ENCODE measurements at places on chromosomes 13 and 19.

- no peak for DNase-seq
These were observed 302.7 kb downstream of the DNAJC15 start for GRCh38 chr13:43326100-43326499.

GRCh38 chr13:109111141-109111540 is 481.7 kb downstream of the MYO16 start:
- no peak for DNase-seq

DNA sequence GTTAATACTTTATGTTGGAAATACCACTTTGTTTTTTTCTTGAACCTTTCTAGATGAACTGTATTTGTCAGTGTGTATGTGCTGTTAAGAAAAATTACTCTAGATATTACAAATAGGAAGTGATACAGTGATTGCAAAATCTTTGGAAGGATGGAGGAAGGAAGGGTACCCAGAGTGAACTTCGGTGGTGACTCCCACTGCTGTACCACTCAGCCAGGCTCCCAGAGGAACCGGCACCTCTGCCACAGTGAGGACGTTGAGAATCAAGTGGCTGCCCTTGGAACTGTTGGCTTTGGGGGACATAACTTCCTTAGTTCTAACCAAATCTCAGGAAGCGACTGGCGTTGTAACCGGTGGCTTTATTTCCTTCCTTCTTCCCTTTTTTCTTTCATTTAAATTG is 184.7 kb downstream of the PCCA start:
- DNase-seq: no peak

- no peak for DNase-seq
These were observed 10.2 kb downstream of the C19orf12 start for GRCh38 chr19:29704562-29705558.

GRCh38 chr13:46556418-46556779 is 3.4 kb downstream of the LRCH1 start:
- no peak for DNase-seq

- DNase-seq: no peak
These were observed 345.8 kb downstream of the ZNF536 start for GRCh38 chr19:30718014-30718413.

- DNase-seq: no peak
These were observed 6.6 kb upstream of the GIPC1 start for GRCh38 chr19:14502334-14503092.

- DNase-seq: no peak
These were observed 14.2 kb upstream of the PDX1 start for GRCh38 chr13:27905650-27906049.

GRCh38 chr19:40219721-40220276 is 1.6 kb upstream of the TTC9B start:
- DNase-seq: no peak

GRCh38 chr19:6242677-6243076 is 37.1 kb downstream of the MLLT1 start:
- DNase-seq: no peak

DNA sequence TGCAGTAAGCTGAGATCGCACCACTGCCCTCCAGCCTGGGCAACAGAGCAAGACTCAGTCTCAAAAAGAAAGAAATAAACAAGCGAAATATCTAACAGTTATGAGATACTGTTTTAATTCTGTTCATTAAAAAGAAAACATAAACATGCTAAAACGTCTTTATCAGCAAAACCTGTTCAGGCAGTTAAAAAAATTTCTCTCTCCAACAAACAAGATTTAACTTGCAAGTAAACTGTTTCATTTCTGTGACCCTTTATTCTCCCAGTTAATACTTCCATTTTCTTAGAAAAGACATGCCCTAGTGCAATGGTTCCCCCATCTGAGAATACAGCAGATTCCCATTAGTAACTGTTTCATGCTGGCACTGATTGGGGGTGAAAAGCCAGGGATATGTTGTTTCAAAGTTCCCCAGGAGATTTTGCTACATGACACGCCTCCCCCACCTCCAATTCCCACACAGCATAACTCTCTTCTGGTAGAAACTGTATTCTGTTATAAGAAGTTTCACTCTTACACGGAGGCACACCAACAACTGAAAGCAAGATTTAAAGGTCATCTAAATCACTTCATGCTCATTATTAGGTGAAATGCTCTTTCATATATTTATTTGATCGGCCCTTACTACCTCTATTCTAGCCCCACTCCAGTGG is 24.4 kb downstream of the ELF1 start:
- no peak for DNase-seq

- DNase-seq: no peak
These were observed 19.9 kb downstream of the GADD45B start for GRCh38 chr19:2495651-2496316.

DNA sequence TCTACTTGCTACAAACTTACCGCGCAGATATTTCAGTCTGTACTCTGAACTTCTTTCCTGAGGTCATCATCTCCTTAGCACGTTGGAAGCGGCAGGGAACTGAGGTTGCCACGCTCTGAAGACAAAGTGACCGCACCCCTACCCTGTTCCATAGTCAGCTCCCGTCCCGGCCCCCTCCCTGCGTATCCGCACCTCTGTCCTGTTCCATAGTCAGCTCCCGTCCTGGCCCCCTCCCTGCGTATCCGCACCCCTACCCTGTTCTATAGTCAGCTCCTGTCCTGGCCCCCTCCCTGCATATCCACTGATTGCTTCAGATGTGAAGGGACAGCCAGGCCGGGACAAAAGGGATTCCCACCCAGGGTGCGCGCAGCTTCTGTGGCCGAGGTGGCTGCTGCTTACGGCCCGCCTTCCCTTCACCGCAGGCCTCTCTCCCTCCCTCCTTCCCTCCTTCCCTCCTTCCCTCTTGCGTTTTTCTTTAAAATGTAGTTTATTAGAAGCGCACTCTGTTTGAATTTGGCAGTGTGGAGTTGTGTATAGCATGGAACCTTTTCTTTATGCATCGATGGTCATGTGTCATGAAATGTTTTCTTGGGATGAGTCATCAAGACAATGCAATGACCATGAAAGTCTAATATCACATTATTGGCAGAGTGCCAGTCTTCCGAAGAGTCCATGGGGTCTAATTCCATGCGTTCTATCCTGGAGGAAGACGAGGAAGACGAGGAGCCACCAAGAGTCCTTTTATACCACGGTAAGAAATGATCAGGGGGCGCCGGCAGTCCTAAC is 21.9 kb upstream of the NDUFS7 start:
- no peak for DNase-seq

DNA sequence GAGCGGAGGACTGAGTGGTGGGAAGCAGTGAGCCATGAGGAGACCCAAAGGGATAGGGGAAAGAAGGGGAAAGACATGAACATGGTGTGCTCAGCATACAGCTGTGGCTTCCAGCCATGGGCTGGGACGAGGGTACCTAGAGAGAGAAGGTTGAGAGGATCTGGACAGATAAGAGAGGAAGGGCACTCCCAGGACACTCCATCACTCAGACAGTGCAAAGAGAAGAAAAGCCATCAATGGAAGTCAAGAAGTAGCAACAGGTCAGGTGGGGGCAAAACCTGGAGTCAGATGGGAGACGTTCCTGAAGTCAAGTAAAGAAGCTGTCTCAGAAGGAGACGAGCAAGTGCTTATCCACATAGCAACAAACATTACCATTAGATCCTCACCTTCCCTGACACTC is 40.2 kb upstream of the UBAC2 start:
- DNase-seq: no peak

DNA sequence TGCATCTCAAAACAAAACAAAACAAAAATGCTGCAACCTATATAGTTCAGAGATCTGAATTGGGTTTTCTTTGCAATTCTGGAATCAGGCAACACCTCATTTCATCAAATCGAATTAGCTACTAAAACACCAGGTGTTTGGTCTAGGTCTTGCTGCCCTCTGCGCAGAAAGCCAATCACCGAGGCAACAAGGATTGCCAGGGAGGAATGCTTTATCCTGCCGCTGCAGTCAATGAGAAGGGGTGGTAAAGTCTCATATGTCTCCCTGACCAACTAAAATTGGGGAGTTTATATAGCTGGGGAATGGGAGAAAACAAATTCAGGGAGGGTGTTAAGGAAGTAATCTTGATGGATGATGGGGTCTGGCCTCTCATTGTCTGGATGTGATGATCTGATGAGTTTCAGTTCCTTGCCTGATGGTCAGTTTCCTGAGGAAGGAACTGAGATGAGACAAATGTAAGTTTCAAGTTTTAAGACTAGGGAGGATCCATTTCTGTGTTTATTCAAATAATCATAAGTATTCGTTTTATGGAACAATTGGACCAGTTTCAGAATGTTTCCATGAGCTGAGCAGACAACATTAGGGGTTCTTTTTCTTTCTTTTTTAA is 5.0 kb upstream of the YJU2 start:
- no peak for DNase-seq

GRCh38 chr19:11405846-11406643 is 13.1 kb downstream of the RGL3 start:
- no peak for DNase-seq

- DNase-seq: no peak
These were observed 68.4 kb downstream of the DIAPH3 start for GRCh38 chr13:60095300-60095699.

DNA sequence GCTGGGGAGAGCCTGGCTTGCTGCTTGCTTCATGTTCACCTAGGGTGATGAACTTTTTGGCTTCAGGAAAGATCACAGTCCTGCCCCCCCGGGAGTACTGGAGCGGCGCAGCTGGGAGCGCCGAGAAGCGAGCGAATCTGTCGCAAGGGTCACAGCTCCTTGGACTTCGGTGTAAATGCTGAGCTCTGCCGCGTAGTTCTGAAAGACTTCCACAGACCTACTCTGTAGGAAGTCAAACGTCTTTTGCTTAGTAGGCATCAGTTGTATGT is 2.7 kb downstream of the ING1 start:
- DNase-seq: no peak

- DNase-seq: no peak
These were observed 21.5 kb upstream of the ADGRE1 start for GRCh38 chr19:6865849-6866248.
